ENCODE measurements at places on chromosomes 3 and 15.

GRCh38 chr3:41960826-41961750 is 815 bp downstream of the ULK4 start:
- DNase-seq, result no peak

GRCh38 chr3:157088601-157089454 is 71.1 kb downstream of the CCNL1 start:
- peak; percentile 91 for DNase-seq

DNA sequence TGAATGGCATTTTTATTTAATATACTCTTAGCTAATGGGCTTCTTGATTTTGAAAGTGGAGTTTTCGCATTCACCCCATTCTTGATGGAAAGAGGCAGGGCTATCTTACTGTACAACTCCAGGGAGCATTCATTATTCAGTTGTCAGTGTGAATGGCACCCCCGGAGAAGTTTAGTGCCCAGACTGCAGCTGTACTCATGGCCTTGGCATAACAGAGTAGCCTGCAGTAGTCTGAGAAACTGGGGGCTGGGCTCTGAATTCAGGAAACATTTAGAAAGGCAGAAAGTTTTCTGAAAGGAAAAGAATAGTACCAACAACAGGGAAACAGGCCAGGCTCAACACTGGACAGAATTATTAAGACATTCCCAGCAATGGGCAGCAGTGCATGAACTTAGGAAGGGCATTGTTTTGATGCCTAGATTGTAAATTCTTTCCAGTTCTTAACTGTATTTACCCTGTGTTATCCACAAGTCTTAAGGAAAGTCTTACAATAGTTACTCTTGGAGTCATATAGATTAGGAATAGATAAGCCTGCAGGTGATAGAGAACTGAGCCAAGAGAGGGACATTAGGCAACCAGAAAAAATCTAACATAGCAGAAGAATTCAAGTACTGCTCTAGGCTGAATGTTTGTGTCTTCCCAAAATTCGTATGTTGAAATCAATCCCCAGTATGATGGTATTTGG is 44.4 kb downstream of the TIPARP start:
- no peak for DNase-seq

GRCh38 chr15:53580366-53580765 is 179.1 kb downstream of the WDR72 start:
- DNase-seq, result no peak

- DNase-seq, result no peak
These were observed 1.5 kb downstream of the ZNF639 start for GRCh38 chr3:179324270-179324754.

- DNase-seq, result no peak
These were observed 785.2 kb downstream of the DIPK2A start for GRCh38 chr3:144756704-144757440.

GRCh38 chr3:149160754-149161300 is 31.4 kb downstream of the HPS3 start:
- no peak for DNase-seq

DNA sequence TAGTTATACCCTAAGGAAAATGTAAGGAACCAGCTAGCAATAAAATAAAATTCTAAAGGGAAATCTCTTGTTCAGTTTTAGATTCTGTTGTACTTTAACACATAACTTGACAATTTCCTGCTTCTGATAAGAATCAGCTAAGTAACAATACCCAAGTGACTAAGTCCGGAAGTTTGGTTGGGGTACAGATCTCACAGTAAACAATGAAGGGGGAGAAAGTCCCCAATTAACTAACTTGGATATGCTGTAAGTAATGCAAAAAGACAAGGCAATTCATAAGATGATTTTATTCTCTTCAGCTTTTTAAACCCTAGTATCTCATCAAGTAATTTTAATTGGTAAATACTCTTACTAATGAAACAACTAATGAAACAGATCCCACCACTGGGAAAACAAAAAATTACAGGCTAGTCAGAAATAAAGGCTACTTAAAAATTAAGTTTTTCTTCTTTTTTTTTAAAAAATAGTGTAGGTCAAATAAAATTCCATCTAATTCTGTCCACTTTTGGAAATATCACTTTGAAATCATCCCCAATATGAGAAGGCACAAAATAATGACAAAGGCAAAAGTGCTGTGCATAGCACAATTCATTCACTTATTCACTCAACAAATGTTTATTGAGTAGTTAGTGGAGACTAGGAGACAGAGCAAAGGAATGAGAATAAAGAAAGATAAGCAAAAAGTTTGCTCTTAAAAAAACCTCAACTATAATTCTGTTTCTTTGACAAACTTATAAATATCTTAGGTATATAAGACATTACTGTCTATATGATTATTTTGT is 37.8 kb upstream of the IL20RB start:
- no peak for DNase-seq

- DNase-seq, result no peak
These were observed 95.8 kb downstream of the MESD start for GRCh38 chr15:80893777-80894176.

- no peak for DNase-seq
These were observed 72.9 kb downstream of the IL12A start for GRCh38 chr3:160061525-160061924.

DNA sequence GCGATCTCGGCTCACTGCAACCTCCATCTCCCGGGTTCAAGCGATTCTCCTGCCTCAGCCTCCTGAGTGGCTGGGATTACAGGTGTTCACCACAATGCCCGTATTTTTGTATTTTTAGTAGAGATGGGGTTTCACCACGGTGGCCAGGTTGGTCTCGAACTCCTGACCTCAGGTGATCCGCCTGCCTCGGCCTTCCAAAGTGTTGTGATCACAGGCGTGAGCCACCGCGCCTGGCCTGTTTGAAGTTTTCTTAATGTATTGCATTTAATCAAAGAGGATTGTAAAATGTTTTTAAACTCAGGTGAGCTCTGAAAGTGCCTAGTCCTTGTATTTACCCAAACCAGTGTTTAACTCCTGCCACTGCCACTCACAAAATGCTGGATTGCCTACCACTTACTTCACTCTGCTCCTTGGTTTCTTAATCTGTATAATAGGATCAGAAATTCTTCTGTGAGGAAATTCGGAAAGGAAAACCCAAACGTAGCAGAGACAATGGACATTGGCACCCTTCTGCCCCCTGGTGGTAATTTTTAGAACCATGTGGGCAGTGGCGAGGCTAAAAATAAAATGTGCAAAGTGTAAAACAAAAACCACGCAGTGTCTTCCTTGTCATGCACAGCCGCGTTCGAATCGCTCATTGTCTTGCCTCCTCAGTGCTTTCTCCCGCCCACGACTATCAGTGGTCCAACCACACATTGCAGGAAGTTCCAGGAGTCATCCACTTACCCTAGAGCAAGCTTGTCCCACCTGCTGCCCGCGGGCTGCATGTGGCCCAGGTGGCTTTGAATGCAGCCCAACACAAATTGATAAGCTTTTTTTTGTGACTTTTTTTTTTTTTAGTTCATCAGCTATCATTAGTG is 27.3 kb downstream of the CEP19 start:
- peak; percentile 51 for DNase-seq

DNA sequence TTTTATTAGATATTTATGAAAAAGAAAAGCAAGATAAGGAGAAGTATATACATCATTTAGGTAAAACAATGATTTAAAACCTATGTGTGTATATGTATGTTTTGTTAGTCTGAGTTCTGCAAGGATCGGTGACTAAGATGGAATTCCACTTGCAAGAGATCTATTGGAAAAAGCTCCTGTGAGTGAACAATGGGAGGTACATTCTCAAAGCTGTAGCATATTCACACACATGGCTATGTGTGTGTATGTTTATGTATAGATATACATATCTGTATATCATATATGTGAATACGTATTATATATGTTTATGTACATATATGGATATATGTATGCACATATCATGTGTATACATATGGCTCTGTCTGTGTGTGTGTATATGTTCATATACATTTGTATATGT is 54.3 kb downstream of the AMOTL2 start:
- DNase-seq, result no peak

GRCh38 chr15:25674913-25675312 is 188.2 kb downstream of the ATP10A start:
- no peak for DNase-seq

DNA sequence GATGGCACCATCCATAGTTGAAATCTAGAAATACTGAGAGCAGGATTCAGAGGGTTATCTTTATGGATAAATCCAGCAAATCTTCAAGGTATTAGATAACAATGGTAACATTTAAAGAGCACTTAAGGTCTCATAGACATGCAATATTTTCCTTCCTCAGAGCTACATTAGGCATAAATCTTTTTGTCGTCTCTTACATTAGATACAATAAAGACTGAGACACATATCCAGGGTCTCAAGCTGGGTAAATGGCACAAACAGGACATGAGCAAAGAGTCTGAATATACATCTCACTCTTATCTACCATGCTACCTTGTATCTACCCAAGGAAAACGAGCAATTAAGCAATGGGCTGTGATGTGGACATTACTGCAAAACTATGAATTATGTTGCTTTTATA is 927.3 kb upstream of the EPHA6 start:
- no peak for DNase-seq

Measured in renal cortex interstitium (tissue), 15 donors.